ENCODE measurements at places on chromosomes 5 and 9.

GRCh38 chr9:35903049-35903448 lies 3.0 kb upstream of the HRCT1 start:
- DNase-seq, result no peak

DNA sequence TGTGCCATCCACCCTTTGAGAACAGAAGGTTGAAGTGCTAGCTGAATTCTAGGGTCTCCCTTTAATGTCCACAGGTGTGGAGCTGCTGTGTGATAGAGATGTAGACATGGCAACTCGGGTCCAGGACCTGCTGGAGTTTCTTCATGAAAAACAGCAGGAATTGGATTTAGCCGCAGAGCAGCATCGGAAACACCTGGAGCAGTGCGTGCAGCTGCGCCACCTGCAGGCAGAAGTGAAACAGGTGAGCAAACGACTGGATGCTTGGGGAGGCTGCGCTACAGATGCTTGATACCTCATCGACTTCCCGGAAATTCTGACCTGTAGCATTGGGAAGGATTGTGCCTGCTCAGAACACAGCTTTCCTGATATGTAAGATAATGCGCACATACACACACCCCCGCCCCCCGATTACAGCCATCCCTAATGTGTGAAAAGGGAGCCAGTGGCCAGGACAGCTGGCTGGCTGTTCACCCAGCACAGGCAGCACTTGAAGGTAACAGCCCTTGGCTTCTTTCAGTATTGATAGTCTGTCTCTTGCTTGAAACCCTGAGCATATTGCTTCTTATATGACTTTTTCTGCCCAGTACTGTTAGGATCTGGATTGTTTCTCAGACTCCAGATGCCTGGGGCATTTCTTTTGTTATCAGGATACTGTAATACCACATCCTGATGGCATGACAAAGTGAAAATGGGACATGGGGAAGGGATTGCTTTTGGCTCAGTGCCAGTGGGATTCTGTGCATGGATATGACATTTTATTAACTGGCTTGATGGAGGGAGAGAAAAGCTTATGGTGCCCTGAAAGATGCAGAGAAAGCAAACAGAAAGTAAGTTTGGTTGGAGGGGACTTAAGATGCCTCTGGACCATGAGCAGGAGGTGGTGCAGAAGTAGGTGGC lies 216.8 kb upstream of the OTULINL start:
- DNase-seq, result no peak

GRCh38 chr9:134437403-134438194 lies 111.3 kb downstream of the RXRA start:
- DNase-seq, result no peak

- DNase-seq, result no peak
Observed at GRCh38 chr9:131233995-131234394, 42.3 kb downstream of the FAM78A start.

DNA sequence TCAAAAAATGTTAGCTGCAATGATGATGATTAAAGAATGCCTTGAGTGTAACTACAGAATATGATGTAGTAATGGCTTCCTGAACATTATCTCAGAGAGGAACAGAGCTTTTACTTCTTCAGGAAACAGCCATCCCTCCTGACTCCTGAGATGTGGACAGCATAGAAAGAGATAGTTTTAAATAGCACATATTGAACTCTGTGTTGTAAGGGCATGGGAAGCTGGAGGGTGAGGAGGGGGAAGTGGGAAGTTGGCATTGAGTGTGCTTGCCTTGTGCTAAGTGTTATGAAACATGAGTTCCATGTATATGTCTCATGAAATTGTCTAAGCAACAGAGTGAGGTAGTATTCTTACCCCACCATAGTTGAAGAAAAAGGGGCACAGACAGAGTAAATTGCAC lies 161.5 kb upstream of the SLC28A3 start:
- no peak for DNase-seq

Data from stimulated activated CD4-positive, alpha-beta T cell treated with anti-CD3 and anti-CD28 coated beads, TNF-alpha, amount 100 ng/mL, for 1 hour (primary cell).